Thoracic aorta (tissue), 2 donors: ENCODE measurements at places on chromosomes 4 and X.

GRCh38 chr4:38489011-38489861 is 174.8 kb upstream of the KLF3 start:
- DNase-seq = no peak

DNA sequence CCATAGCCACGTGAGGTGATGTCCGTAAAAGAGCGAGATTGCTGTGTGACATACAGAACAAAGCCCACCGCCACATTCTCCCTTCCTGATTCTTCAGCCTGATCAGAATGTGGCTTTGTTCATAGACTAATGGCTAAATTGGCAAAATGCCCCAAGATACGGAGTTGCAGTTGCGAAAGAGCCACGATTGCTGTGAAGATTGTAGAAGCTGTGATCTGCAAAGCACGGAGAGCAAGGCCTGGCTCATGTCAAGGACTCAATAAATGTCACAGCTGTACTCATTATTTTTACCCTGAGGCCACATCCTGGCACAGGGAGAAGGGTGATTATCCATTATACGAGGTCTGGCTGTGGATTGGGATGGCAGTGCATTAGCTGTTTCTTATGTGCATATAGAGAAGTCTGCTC is 34.2 kb downstream of the ARSD start:
- no peak for DNase-seq

DNA sequence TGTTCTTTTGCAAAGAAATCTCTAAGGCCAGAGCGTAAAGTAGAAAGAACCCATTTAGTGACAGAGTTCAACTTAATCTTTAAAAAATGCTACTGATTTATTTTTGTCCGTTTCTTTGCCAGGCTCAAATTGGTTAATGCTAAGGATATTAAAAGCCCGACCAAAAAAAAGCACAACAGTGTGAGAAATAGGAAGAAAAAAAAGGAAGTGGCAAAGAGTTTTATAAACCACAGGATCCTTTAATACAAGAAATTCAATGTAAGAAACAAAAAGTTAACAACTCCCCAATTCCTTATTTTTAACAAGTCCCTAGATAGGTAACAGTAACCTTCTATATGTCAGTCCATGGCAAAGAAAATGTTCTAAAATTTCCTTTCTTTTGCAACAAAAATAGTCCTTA is 480.4 kb downstream of the ACTRT1 start:
- no peak for DNase-seq

- no peak for DNase-seq
Measured at GRCh38 chr4:21893136-21893535, 55.4 kb downstream of the KCNIP4 start.

- no peak for DNase-seq
Measured at GRCh38 chrX:418927-419729, 32.4 kb upstream of the PPP2R3B start.

GRCh38 chr4:8910100-8910821 is 38.6 kb upstream of the HMX1 start:
- DNase-seq = no peak

DNA sequence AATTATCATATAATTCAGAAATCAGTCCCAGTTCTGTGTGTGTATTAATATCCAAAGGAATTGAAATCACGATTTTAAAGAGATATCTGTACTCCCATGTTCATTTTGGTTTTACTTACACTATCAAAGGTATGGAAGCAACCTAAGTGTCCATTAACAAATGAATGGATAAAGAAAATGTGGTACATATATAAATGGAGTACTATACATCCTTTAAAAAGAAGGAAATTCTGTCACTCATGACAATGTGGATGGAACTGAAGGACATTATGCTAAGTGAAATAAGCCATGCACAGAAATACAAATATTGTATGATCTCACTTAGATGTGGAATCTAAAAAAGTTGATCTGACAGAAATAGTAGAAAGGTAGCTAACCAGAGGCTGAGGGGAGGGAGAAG is 63.8 kb downstream of the CD99L2 start:
- no peak for DNase-seq

GRCh38 chr4:115514675-115515074 is 401.3 kb upstream of the NDST4 start:
- no peak for DNase-seq

DNA sequence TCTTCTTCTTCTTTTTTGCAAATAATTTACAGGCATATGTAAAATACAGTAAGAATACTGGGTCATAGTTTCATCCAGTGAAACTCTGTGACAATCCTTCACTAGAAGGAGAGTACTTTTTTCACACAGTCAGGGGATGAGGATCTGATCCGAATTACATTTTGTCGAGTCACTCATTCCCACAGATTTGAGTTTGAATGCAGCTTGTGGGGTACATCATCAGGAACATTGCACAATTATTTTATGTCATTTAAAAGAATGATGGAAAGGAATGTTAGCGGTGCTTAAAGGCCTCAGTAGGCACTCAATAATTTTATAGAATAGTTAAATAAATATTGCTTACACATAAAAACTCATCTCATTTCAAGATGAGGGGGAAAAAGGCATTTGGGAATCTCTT is 88.6 kb downstream of the CHRNA9 start:
- DNase-seq = no peak

GRCh38 chrX:130728208-130728607 is 174.8 kb downstream of the ENOX2 start:
- DNase-seq = no peak

- no peak for DNase-seq
Measured at GRCh38 chr4:11446155-11446811, 17.6 kb upstream of the HS3ST1 start.

- DNase-seq = no peak
Measured at GRCh38 chrX:15299941-15300851, 15.2 kb downstream of the ASB11 start.

GRCh38 chr4:145937971-145938611 is 532 bp downstream of the ZNF827 start:
- no peak for DNase-seq

DNA sequence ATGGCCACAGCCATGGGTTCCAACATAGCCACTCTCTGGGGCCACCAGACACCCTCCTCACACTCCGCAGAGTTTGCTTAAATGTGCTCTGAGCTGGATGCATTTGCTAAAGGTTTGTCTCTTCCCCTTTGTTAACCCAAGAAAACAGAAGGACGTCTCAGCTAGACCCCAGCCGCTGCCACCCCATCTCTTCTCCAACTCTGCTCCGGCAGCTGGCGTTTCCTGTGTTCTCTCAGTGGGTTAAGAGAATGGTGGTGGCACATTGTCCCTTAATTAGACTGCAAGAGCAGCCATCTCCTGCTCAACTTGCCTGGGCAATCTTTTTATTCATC is 43.7 kb upstream of the FAM9C start:
- no peak for DNase-seq

GRCh38 chrX:25180242-25180641 is 164.5 kb upstream of the ARX start:
- no peak for DNase-seq

DNA sequence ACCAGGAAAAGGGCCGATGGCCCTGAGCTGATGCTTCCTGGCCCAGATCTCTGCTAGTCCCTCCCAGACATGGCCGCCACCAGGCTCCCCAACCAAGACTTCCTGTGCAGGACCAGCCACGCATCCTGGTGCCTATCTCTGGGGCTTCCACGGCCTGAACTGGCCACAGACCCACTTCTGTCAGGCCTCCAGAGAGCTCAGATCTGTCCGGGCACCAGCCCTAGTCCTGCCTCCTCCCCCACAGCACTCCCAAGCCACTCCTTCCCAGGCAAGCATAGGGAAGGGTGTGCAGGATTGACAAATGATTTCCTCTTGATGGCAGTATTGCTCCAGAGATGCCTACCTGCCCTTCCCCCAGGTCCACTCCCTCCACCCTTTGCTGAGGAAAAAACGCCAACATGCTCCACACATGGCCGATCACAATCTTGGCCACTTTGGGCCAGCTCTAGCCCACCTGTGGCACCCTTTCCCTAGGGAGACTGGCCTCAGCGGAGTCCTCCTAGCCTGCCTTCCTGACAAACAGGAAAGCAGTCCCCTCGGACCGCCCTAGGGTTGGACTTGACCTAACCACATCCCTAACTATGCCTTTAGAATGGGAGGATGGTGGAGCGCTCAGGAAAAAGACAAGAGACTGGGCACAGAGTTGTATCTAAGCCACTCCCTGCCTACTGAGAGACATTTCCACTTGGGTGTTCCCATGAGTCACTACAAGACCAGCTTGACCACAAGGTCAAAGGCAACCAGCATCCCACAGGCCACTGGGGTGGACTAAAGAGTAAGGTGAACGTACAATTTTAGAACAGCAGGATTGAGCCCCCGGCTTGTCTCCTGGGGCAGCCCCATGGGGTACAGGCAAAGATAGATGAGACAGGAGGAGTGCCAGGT is 277.5 kb upstream of the AGTR2 start:
- DNase-seq = no peak

GRCh38 chr4:54540931-54541330 is 116.8 kb upstream of the KIT start:
- no peak for DNase-seq

DNA sequence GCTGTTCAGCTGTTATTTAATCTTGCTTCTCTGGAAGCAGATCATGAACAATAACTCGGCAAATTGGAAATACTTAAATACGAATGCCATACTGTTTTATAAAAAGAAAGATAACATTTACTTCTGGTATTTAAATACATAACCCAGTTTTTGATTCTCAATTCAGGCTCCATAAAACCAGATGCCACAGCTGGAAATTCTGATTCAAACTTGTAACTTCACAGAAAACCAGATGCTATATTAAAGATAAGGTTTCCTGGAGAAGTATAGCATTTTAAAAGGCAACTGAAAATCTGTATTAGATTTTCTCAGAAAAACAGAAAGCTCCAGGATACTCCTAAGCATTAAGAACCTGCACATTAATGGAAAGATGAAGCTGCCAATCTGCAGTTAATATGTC is 40.2 kb downstream of the STX18 start:
- DNase-seq = no peak

- no peak for DNase-seq
Measured at GRCh38 chr4:89054627-89055026, 2.4 kb downstream of the FAM13A start.

DNA sequence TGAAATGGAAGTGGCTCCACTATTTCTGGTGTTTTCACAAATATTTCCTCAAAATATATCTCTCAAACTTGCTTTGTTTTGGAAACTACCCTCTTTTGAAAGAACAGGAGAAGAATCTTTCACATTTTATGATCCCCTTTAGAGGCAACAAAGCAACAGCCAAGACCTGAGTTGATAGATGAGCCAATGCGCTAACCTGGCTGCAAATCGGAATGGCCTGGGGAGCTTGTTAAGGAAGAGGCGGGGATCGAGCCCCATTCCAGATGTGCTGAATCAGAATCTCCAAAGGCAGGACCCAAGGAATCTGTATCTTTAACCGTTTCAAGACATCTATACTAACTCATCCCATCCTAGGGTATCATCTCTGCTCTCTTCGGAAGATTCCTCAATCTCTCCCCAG is 181.3 kb downstream of the GPC3 start:
- no peak for DNase-seq

DNA sequence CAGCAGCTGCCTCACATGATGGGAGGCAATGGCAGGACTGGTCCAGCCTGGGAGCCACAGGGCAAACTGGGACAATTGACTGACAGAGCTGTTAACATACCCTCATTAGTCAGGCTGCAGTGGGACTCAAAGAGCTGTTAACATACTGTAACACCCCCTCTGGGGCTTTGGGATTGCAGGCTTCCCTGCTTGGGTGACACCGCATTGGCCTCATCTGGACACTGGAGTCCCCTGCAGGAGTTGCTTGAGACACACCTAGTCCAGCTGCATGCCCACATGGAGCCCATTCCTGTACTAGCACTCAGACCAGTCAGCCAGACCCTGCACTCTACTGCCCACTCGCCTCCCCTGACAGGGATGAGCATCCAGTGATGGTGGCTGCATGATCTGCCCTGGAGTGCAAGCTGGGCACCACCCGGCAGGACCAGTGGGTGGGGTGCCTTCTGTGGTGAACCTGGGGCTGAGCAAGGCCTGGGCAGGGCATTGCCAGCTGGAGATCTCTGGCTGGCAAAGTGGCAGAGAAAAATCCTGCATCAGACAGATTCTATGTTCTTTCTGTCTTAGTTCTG is 138.8 kb downstream of the DTHD1 start:
- no peak for DNase-seq

GRCh38 chr4:68271851-68272357 is 26.4 kb upstream of the TMPRSS11B start:
- DNase-seq = no peak

DNA sequence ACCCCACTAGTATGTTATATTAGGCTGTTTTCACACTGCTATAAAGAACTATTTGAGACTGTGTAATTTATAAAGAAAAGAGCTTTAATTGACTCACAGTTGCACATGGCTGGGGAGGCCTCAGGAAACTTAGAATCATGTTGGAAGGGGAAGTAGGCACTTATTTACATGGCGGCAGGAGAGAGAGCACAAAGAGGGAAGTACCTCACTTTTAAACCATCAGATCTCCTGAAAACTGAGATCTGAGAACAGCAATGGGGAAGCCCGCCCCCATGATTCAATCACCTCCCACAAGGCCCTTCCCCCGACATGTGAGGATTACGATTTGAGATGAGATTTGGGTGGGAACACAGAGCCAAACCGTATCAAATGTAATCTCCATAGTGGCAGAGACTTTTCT is 45.4 kb upstream of the XK start:
- DNase-seq = no peak

DNA sequence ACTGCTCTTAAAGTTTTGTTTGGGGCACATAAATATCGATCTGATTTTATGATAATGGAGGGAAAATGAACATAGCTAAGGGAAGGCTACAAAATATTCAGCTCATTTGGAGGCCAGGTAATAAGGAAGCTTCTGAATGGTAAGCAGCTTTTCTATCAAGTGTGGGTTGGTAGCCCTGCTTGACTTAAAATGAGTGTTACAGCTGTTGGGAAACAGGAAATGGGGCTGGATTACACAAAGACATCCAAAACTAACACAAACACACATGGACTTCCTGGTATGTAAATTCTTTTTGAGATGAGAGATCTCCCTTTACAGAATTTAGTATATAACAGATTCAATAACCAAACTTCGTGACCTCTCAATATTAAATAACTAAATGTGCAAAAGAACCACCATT is 58.0 kb downstream of the FGF16 start:
- no peak for DNase-seq

GRCh38 chr4:176277162-176277904 is 8.3 kb upstream of the ASB5 start:
- no peak for DNase-seq

- no peak for DNase-seq
Measured at GRCh38 chr4:169922632-169923276, 103.4 kb downstream of the MFAP3L start.

- DNase-seq = no peak
Measured at GRCh38 chr4:105147553-105148161, 981 bp downstream of the TET2 start.

- no peak for DNase-seq
Measured at GRCh38 chr4:119284876-119285780, 36.8 kb downstream of the FABP2 start.

GRCh38 chrX:9003041-9003440 is 30.9 kb downstream of the FAM9B start:
- no peak for DNase-seq

DNA sequence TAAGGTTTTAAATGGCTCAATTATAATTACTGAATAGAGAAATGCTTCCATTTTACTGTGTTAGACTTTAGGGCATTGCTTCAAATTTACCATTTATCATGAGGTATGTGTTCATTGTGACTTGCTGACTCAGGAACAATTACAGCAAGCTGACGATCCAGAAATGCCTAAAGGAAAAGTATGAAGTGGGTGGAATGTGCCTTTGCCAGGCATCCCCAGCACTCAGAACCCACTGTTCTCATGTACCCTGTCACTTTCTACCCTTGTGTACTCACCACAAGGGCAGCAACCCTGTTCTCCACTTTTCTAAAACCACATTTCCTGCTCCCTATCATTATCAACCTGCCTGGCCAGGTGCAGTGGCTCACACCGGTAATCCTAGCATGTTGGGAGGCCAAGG is 41.5 kb downstream of the QRFPR start:
- DNase-seq = no peak
